ENCODE measurements at places on chromosomes 2 and 18.

DNA sequence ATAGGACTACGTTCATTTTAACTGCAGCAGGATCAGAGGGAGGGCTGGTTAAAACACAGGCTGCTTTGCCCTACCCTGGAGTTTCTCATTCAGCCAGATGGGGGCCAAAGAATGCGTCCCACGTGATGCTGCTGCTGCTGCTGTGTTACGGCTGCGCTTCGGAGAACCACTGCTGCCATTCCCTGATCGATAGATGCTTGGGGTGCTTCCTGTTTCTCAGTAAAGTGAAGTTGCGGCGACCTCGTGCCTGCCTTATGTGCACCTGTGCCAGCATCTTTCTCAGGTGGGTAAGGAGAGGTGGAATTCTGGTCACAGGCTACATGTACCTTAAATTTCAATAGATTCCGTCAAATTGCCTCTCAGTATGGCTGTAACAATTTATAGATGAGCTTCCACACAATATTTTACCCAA, 24.7 kb upstream of the TOGARAM2 start:
- DNase-seq, result no peak

GRCh38 chr18:9868857-9869714, 16.7 kb upstream of the TXNDC2 start:
- DNase-seq, result no peak

- DNase-seq, result no peak
Measured at GRCh38 chr18:33729556-33729955, 151.5 kb downstream of the ASXL3 start.

GRCh38 chr2:239125726-239126675, 274.8 kb downstream of the HDAC4 start:
- DNase-seq, result no peak

DNA sequence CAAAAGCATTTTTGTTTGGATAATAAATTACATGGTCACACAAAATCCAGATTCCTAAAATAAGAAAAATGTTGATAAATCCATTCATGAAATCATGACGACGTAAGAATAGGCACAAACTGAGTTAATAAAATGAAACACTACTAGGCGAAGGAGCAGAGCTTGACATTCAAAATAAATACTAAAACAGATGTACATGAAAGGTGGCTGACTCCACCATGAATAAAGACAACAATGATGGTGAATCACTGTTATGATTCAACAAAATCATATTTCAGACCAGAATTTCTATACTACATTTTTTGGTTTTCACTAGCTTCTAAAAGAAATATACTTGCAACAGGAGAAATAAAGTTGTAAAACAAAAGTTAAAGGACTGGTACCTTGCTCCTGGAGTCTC, 122.0 kb upstream of the RNU4ATAC start:
- DNase-seq, result no peak

DNA sequence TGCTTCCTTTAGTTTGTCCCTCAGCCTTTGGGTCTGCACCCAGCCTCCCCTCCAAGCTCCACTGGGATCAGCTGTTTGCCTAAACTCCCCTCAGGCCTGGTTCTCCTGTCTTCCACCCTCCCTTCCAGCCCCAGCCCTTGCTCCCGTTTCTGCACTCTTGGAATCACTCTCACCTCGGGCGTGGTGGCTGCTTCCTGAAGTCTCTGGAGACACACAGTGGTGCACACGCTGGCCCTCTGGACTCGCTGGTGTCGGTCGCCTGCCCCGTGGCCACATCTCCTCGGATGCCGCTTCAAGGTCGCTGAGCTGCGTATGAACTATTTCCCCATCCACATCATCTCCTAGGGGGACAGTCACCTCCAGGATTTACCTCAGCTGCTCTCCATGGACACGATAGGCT, 46.3 kb downstream of the PSMG2 start:
- no peak for DNase-seq

DNA sequence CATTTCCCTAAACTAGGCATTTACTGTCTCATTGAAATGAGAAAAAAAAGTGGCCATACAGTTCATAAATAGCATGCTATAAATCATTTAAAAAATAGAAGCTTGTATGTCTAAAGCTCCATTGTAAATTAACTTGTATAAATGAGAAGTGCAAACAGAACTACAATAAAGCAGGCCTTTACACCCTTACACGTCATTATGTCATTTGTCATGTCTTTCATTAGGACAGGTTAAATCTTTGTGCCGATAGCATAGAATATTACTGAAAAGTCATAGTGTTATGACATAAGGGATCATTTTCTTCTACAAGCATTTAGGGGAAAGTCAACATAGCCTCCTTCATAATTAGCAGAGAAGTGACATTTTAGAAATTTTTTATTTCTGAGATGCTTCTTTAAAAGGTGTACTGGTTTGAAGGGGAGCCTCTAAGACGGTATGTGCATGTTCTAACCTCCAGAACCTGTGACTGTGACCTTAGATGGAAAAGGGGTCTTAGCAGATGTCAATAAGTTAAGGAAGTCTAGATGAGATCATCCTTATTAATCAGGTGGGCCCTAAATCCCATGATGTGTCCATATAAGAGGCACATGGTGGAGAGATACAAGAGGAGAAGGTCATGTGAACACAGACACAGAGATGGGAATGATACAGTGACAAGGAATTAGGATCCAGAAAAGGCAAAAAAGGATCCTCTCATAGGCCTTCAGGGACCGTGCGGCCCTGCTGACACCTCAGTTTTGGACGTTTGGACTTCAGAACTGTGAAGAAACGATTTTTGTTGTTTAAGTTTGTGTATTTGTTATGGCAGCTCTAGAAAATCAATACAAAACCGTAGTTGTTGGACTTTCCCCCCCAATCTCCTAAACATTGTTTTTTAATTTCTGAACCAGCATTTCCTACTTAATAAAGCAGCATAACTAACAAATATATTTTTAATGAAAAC, 863.7 kb downstream of the MBD2 start:
- DNase-seq, result no peak

GRCh38 chr2:204321910-204322751, 223.1 kb upstream of the PARD3B start:
- DNase-seq, result no peak

- DNase-seq, result no peak
Measured at GRCh38 chr2:147331790-147332419, 512.9 kb upstream of the ACVR2A start.

DNA sequence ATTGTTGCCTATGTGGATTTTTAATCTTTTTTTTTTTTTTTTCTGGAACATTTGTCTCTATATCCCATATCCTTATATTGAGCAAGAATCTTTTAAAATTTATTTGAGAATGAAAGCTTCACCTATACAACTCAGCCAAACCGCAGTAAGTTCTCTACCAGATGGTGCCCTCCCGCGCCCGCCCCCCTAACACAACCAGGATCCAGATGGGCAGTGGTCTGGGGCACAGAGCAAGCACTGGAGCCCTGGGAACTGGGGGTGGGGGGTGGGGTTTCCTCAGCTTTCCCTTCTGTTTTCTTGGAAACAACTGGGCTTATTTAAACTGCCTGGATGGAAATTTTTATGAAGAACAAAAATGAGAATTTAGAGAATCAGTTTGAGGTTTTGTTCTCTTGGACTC, 74.6 kb downstream of the ACAA2 start:
- no peak for DNase-seq

GRCh38 chr2:239714116-239714515, 311.0 kb downstream of the NDUFA10 start:
- no peak for DNase-seq

Data from brain (organoid and tissue), 16 donors.